ENCODE measurements at places on chromosomes 2 and 18.

DNA sequence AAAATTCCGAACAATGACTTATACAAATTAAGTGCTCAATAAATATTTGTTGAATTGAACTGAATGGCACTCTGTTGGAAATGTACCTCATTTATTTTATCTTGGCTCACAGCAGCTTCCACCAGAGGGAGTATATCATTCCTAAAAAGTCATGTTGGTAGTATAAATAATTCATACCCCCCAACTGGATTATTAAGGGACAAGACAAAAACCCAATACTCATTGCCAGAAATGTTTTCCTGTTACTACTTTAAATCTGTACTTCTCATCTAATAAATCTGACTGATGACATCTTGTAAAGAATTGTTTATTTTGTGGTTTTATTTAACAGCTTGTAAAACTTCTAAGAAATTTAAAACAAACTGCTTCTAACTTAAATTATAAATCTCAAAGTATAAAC, 163.9 kb downstream of the CDH2 start:
- no peak for DNase-seq

- no peak for DNase-seq
Measured at GRCh38 chr2:11187083-11187619, 31.9 kb downstream of the SLC66A3 start.

GRCh38 chr18:35953688-35954087, 18.8 kb upstream of the RMP24 start:
- no peak for DNase-seq

- DNase-seq, result no peak
Measured at GRCh38 chr18:56127322-56128099, 510.9 kb downstream of the TXNL1 start.

GRCh38 chr2:11629851-11630250, 40.1 kb downstream of the NTSR2 start:
- no peak for DNase-seq

Measured in body of pancreas (tissue), 4 donors.